ENCODE measurements at places on chromosomes 12 and 14.

DNA sequence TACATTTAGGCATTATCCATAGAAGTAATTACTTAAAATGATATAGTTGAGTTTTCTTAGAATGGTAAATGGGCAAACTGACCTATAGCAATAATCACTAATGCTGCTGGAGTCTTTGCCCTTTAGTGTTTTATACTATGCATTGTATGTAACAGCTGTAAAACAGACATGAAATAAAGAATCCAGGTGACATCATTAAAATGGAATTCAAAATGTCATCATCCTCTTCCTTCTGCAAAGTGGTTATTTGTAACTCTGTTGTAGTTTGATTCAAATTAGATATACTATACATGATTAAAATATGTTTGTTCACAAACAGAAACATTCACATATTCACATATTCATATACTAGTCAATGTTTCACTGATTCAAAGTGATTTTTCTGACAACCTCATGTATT is 598.8 kb downstream of the SLC16A7 start:
- no peak for DNase-seq

DNA sequence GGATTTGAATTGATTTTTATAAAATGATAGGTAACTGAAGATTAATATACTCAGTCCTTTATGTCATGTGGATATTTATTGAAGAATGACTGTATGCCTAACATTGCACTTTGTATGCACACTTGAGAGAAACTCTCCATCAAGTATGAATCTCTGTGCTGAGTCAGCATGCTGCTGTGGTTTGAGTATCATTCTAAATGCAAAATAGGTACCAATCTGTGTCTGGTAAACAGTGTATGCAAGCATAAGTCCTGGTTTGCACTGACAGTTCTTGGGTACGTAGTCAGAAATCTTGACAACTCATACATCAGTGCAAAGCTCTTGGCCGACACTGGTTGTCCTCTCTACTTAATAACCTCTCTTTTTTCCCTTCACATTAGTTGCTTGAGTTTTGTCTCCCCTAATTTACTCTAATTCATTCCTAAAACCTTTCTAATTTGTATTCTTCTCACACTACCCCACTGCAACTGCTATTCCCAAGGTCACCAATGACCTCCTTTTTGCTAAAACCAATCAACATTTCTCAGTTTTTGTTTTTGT is 21.8 kb downstream of the MGAT4C start:
- DNase-seq, result no peak

DNA sequence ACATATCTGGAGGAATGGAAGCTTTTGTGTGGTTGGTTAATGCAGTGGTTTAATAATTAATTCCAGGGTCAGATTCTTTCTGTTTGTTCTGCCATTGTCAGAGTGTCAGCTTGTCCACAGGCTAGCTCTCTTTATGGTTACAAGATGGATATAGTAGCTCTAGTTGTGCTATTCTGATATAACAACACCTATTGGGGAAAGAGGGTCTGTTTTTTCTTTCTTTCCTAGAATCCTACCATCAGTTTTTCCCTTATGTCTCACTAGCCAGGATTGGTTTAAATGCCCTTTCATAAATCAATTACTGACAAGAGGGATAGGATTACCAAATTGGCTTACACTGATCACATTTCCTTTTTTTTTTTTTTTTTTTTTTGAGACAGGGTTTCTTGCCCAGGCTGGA is 27.8 kb downstream of the CNOT2 start:
- no peak for DNase-seq

DNA sequence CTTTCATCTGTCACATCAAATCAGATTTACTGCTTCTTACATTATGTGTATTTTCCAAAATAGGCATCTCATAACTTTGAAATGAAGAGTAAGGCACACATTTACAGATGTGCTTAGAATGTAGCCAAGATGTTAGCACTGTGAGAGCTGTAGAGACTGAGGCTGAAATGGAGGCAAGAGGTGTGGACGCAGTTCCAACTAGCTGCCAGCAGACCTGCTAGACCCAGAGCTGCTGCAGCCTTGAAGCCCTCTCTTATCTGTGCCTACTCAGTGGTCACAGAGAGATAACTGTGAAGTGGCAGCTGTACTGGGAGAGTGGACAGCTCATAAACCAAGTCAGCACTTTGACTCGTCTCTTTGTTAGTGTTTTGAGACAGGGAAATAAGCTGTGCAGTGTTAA is 470.9 kb downstream of the CCER1 start:
- DNase-seq, result no peak

DNA sequence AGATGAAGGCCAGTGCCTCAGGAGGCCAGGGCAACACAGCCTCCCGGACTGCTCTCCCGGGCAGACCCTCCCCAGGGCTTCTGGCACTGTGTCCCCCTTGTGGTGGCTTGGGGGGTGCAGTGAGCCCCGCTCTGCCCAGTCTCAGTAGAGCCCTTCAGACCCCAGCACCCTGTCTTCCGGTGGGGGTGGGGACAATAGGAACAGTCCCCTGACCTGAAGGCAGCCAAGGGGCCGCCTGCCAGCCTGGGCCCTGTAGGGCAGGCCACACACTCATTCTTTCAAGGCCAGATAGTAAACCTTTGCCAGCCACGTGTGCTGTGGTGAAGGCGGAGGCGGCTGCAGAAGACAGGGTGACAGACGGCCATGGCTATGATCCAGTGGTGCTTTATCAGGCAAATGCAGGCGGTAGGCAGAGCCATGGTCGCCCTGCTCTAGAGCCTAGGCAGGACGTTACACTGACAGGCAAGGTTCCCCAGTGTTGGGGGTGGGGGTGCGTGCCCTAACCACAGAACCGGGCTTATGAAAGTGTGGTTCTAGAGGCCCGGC is 15.0 kb downstream of the ZFYVE21 start:
- no peak for DNase-seq

DNA sequence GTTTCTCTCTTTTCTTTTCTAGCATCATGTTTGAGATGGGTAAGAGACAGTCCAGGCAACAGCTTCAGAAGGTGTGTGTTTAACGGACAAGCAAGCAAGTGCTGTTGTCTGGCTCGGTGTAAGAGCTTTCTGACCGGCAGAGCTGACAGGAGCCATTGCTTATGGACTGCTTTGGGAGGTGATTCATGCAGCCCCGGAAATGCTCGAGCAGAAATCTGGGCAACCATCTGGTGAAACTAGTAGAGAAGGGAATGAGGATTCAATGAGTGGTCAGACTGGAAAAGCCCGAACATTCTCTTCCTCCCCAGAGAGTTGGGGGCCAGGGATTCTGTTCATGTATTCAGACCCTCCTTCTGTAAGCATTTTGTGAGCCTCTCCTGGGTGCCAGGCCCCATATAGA is 24.4 kb downstream of the TUNAR start:
- no peak for DNase-seq

DNA sequence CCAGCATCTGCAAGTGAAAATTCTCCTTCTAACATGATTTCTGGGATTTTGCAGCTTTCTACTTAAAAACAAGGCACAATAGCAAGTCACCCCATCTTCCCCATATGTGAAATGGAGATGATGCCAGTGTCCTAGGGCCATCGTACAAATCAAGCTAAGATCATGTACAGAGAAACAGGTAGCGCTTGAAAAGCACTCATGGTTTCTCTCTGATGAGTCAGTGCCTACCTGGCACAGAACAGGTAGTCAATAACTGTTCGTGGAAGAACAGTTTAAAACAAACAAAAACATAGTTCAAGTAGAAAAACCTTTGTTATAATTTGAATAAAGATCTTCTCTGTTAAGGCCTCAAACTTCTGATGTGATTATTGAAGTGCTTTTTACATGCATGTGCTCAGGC is 46.9 kb downstream of the RAD52 start:
- no peak for DNase-seq

- no peak for DNase-seq
Observed at GRCh38 chr12:89960607-89961394, 252.2 kb upstream of the ATP2B1 start.

DNA sequence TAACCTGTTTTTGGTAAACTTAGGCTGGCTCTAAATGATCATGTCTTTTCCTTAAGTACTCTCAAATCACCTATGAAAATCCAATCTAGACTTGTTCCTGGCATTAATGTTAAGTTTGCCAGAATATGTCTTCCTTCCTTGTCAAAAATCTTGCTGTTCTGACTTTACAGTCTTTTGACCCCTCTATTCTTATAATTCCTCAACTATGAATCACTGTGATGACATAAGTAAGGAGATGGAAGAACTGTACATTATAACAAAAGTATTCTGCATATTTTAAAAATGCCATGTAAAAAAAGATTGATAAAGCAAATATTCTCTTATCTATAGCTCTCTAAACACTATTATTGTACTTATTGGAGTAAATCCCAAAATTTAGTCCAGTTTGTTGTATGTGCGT is 51.4 kb upstream of the BAZ1A start:
- DNase-seq, result no peak

GRCh38 chr12:18160901-18161300 is 70.9 kb upstream of the RERGL start:
- DNase-seq, result no peak

DNA sequence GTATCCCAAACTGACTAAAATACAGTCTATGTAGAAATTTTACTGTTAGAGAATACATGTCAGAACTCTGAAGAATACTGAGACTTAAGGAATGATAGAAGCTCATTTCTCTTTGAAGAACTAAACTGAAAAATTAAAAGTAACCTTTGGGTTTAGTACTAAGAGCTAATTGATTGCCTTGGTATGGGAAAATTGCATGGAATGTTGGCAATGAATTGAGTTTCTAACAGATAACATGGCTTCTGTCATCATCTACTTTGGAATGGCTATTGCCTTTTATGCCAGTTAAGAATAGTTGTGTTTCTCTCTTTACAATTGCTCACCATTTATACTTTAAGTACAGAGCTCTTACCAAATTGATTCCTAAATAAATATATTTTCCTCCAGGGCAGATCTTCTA is 308.8 kb upstream of the SYT1 start:
- no peak for DNase-seq

DNA sequence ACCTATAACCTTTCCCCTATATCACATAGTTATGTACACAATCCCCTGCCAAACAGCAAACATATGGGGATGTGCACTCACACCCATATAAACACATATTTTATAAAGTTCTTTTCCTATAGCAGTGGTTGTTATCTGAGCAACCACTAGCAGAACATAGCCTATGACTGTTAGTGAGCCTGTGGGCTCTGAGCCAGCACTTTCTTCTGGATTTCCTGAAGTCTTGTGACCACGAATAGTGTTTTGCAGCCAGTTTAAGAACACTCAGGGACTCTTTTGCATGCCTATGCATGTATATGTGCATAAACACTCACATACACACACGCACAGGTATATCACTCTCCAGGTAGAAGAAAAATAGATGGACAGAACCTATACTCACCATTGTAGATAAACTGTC is 17.1 kb downstream of the TESPA1 start:
- DNase-seq, result no peak

- no peak for DNase-seq
Observed at GRCh38 chr12:66863276-66863675, 184.4 kb upstream of the GRIP1 start.

GRCh38 chr14:30260833-30261607 is 297.9 kb upstream of the G2E3 start:
- no peak for DNase-seq

- no peak for DNase-seq
Observed at GRCh38 chr12:109703684-109704083, 9.9 kb upstream of the FAM222A start.

DNA sequence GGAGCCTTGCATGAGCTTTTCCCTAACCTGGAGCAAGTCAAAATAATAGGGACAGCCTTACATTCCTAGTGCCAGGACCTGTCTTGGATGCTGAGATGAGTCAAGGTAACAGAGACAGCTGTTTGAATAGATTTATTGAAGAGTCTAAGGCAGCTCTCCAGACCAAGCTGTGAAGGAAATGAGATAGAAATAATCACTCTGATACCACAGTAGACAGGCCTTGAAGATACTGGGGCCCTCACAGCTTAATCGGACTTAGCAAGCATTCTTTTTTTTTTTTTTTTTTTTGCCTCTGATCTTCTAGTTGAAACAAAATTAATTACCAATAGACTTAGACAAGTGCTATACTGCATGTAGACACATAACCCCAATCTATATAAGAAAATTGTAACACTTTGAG is 3.1 kb upstream of the RNASE9 start:
- DNase-seq, result no peak

DNA sequence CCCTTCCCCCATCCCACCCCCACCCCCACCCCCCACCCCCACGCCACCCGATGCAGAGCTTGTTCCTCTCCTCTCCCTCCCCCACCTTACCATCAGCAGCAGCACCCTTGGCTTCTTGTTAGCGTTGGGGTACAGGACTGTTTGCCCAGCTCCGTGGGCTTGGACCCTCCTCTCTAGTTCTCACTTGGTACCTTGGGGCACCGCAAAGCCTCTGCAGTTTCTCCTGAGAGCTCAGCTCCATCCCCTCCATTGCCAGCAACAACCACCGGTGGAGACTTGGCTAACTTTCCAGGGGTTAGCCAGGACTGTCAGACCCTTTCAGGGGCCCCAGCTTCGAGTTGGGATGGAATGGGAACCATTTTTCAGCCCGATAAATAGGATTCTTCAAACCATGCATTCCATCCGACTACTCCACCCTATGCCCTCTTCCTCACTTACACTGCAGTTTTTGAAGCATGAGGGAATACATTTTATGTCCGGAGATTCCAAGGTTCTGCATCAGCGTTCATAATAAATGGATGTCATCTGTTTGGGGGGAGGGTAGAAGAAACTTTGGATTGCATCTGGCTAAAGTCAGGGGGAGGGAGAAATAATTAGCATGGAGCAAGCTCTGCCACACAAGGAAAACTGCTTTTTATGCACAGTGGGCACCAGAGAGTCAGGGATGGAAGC is 1.1 kb downstream of the SCN8A start:
- no peak for DNase-seq

GRCh38 chr12:113238309-113238708 is 17.0 kb downstream of the TPCN1 start:
- no peak for DNase-seq

- DNase-seq, result no peak
Observed at GRCh38 chr12:123983822-123984485, 10.9 kb downstream of the ZNF664 start.

- DNase-seq, result no peak
Observed at GRCh38 chr12:98275131-98275475, 240.3 kb upstream of the TMPO start.

GRCh38 chr14:22521449-22522239 is 67.4 kb downstream of the DAD1 start:
- no peak for DNase-seq

- DNase-seq, result no peak
Observed at GRCh38 chr14:51939755-51940301, 49.5 kb upstream of the RTRAF start.

DNA sequence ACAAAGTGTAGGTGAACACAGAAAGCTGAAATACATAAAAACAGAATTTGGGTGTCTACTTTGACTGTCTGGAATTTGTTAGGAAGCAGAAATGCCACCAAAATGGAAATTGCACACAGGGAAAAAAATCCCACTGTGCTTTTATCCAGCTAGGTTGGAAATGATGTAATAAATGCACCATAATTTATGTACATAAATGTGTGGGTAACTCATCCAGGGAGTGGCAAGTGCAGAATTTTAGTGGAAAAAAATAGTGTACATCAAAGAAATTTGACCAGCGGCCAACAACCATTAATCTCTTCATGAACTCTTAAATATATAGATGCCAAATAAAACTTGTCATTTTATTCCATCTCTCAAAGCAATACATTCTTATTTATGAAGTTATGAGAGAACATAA is 105.6 kb downstream of the LLPH start:
- DNase-seq, result no peak

All from cortex of kidney (tissue), 1 donor.